T-helper 17 cell (primary cell): ENCODE measurements at places on chromosomes 7 and 10.

GRCh38 chr10:46326066-46326465, 39.3 kb downstream of the ANTXRL start:
- DNase-seq = no peak

- peak; percentile 33 for DNase-seq
These were observed 570 bp upstream of the PRTFDC1 start for GRCh38 chr10:24952707-24953645.

- DNase-seq = no peak
These were observed 9.6 kb downstream of the UBTD1 start for GRCh38 chr10:97508342-97508741.

- no peak for DNase-seq
These were observed 1.1 kb downstream of the MEPCE start for GRCh38 chr7:100430493-100431285.
